ENCODE measurements at places on chromosomes 16 and 17.

DNA sequence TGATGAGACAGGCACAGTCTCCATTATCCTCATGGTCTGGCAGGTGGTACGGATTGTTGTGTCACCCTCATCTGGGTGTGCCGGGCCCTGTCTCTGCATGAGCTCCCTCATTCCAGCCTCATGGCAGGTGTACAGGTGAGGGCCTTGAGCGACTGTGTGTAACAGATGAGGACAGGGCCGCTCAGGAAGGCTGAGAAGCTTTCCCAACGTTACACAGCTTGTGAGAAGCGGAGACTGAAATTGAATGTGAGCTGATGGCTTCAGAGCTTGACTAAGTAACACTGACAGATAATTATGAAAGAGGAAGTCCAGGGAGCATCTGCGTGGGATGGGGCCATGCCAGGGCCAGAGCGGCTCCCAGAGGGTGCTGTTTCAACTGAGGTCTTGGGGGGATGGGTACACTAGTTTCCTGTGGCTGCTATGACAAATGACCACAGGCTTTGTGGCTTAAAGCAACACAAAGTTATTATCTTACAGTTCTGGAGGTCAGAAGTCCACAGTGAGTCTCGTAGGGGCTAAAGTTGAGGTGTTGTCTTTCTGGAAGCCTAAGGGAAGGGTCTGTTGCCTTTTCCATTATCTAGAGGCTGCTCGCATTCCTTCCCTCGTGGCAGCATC, 36.7 kb downstream of the CMIP start:
- DNase-seq: no peak

- no peak for DNase-seq
Observed at GRCh38 chr16:3467921-3468320, 24.4 kb downstream of the NAA60 start.

GRCh38 chr17:49604314-49604869, 28.7 kb downstream of the NXPH3 start:
- DNase-seq: no peak

- DNase-seq: no peak
Observed at GRCh38 chr17:31369266-31369665, 22.2 kb upstream of the RAB11FIP4 start.

- DNase-seq: no peak
Observed at GRCh38 chr17:602436-602835, 112.2 kb downstream of the VPS53 start.

DNA sequence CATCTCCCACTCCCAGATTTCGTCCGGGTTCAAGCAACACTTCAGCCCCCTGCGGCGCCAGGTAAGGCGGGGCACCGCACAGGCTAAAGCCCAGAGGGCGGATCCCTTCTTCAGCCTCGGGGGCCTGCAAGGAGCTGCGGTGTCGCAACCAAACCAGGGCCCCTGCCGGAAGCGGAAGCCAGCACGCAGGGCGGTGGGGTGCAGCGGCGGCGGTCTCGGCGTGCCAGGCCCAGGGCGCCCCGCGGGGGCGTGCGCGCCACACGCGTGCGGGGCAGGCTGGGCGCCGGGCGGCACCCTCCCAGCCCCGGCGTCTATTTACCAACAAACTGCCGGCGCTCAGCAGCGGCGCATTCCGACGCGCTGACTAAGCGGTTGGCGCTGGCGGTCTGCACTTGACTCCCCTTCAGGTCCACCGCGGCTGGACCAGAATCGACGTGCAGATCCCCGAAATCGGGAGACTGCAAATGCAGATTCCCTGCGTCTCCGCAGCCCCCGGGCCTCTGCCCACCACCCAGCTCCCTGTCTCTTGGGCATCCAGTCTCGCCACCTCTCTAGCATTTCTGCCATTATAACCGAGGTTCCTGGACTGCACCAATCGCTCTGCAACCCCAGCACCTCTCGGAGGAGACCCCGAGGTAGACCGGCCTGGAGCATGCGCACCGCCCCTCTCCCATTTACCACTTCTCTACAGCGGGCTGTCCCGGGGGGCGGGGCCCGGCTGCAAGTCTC, 421 bp upstream of the DLX4 start:
- peak; percentile 27 for DNase-seq

- DNase-seq: no peak
Observed at GRCh38 chr17:62309396-62309795, 71.0 kb upstream of the EFCAB3 start.

DNA sequence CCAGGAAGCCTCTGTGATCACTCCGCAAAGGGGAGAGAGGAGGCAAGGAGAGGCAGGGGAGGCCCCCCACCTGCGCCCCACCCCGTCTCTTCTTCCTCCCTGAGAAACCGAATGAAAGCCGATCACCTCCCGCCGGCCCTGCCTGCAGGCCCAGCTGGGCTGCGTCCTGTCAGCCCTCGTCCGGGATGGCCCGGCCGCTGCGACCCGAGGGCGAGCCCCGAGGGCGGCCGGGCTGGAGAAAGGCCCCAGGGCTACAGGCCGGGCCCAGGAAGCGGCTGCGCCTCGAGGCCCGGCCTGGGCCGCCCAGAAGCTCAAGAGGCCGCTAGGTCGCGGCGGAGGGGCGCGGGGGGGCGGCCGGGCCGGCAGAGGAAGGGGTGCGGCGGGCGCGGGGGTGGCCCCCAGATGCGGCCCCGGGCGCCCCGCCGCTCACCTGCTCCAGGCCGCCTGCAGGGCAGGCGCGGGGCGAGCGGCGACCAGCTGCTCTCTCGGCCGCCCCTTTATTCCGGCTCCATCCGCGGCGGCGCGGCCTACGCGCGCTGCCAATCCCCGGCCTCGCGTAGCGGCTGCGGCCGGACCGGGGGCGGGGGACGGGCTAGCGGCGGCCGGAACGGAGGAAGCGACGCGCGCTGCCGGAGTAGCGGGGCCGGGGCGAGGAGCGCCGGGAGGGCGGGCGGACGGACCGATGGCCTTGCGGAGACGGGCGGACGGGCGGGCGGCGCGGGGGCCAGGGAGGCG, at the start of gene ZNF319:
ZNF319 (minus strand) TSS at position 702 of the 735 bp plus-strand sequence. CDS start 2,407 bp downstream, outside the sequence.
- DNase-seq: no peak

- no peak for DNase-seq
Observed at GRCh38 chr16:75703306-75703705, 2.0 kb upstream of the DUXB start.

- DNase-seq: no peak
Observed at GRCh38 chr17:9855036-9855435, 29.3 kb downstream of the GLP2R start.

GRCh38 chr16:3564130-3564888, 12.9 kb downstream of the NLRC3 start:
- DNase-seq: no peak

- DNase-seq: no peak
Observed at GRCh38 chr17:8087075-8087951, at the start of gene ALOX12B. TSS of gene ALOX12B (minus strand) at chr17:8087716. CDS start at chr17:8087442, 274 bp downstream.

GRCh38 chr17:71440513-71440912, 680.3 kb upstream of the SOX9 start:
- no peak for DNase-seq

- DNase-seq: no peak
Observed at GRCh38 chr17:5585836-5586521, 1.7 kb upstream of the NLRP1 start.

DNA sequence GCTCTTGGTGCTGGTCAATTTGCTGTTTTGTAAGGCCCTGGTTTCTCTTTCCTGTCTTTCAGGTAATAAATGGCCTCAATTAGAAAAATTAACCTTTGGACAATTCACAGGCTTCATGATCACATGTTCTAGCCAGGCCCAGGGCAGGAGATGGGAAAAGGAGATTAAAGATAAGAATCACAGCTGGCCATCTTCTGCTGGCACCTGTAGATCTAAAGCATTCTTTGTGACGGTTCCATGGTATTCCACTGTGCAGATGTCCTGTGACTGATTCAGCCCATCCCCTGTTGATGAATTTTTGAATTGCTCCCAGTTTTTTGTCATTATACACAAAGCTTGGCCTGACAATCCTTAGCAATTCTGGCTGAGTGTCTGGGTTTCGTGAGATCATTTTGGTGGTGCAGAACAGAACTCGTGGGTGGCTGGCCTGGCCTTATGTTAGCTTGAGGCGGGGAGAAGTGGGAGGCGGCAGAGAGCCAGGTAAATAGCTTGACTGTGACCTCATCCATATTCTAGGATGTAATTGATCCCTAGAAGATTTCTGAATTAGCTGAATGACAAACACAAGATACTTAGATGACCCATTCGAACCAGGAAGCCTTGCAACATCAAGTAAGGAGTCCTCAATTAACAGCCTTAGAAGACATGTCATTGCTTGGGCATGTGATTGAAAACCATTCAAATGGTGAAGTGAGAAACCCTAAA, 14.1 kb downstream of the TMC5 start:
- DNase-seq: no peak

DNA sequence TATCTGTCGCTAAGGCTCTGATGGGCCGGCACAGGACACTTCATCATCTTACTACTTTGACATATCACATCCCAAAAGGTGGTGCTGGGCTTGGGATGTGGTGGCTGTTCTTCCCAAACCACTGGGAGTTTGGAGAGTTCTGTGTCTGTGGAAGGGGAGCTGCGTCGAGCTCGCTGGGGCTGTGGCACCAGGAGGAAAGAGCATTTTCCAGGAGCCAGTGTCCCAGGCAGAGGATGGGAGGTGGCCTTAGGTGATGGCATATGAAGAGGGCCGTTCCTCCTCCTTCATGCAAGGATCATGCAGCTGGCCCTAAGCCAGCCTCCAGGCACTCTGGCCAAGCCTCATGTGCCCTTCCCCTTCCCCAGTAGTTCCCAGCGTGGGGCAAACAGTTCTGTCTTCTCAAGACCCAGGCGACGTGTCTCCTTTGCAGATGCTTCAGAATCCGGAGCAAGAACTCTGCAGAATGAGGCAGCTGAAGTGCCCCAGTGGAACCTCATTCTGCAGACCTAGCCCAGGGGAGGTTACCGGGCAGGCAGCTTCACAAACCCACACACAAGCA, 89.4 kb upstream of the TNRC6C start:
- DNase-seq: no peak

DNA sequence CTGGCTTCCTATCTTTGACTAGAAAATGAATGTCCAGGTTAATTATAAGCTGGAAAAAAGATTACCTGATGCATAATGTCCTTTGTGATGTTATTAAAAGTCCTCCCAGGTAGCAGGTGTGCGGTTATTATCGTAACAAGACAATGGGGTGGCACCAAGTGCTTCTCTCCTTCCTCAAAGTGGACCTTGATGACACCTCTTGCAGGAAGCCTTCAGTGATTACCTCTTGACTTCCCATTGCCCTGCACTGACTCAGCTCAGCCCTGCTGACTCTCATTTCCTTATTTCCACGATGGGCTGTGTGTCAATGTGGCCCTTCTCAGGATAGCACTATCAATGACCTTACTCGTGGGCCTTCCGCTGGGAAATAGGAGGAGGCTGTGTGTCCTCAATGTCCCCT, 477.4 kb upstream of the CCL2 start:
- DNase-seq: no peak

DNA sequence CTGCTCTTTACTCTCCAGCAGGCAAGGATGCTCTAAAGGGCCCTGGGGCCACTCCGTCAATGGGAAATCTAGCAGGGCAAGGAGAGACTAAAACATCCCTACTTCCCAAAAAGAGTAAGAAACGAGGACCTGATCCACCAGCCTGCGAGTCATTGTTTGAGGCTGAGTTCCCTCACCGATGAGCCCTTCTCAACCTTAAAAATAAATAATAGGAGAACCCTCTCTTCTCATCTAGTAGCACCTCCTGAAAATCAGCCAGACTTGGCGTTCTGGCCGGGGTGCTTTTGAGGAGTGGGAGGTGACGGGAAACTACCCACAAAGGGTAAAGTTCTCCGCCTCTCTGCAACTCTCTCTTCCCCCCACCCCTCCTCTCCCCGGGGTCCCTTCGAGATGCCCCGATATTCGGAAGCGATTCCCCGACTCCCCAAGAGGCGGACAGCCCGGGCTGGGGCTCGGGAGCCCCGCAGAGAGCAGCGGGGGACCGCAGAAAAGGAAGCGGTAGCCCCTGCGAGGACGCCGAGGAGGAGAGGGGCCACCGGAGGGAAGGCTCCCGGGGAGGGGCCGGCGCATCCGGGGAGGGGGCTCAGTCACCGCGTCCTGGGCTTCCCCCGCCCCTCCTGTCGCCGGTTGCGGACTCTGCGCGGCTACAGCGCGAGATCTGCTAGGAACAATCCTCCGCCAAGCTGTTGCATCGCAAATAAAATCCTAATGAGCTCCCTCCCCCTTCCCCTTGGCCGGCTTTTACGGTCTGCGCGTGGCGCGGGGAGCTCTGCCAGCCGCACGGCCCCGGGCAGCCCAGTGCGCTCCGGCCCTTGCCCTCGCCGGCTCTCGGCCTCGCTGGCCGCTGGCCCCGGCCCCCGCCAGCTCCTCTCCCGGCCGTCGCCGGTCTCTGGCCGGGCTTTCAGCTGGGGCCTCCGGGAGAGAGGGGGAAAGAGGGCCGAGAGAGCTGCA, 1.3 kb downstream of the HOXB9 start:
- no peak for DNase-seq

DNA sequence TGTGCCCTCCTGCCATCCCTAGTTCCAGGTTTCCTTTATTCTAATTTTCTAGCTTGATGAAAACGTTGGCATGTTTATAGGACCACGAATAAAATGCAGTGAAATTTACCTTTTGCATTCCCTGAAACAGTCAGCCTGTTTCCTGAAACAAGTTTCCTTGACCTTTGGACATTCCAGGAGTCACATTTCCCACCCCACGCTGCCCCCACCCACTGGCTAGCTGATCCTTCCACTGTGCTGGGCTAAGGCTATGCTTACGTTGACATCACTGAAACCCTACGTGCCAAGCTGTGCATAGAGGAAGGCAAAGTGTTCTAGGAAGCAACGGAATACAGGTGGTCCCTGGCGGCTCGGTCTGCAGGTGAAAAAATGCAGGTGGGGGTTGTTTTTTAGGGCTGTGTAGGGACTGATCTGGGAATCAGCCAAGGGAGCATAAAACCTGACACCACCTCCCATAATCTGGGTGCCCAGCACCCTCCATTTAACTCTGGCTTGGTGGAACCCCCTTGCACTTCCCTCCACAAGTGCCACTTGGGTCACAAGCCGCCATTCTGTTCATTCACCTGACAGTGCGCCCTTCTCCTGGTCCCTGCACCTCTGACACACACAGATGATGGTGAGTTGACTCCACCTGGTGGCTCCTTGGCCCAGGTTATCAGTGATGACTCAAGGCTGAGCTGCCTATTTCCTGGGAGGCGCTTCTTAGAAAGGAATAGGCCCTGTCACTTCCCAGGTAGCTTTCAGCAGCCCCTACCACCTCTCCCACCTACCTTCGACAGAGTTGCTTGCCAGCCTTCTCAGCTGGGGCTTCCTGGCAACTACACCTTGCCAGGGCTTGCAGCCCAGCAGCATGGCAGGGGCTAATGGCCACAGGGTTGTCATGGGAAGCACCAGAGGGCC, 83.7 kb downstream of the N4BP1 start:
- no peak for DNase-seq

GRCh38 chr16:78035012-78035411, 12.7 kb downstream of the CLEC3A start:
- no peak for DNase-seq

DNA sequence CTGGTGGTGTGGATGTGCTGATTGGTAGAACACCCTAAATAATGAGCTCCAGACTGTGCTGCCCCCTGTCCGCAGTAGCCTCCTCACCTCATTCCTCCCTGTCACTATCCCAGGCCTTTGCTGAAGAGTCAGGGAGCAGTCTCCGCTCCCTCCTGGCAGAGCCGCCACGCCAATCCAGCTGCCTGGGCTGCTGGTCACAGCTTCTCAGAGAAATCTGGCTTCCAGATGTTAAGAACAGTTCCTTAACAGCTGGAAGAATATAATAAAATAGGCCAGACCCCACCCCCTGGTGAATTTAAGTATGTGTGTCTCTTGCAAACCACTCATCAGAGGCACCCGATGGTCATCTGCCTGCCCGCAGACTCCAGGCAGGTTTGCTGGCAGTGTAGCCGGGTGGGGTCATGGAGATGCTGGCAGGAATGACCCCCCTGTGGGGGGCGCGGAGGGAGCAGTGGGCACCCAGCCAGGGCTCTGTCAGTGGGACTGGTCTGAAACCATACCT, 161.0 kb downstream of the CCDC182 start:
- DNase-seq: peak; percentile 24

- DNase-seq: no peak
Observed at GRCh38 chr16:89097392-89097772, 3.7 kb downstream of the ACSF3 start.
